ENCODE measurements at places on chromosomes 1 and 21. TPM values are rescaled to one million over a fixed set of nuclear protein-coding genes. Genes with fewer than 3 reads are reported as not detected.

The PLA2G2C gene
- not detected for total RNA-seq

DNA sequence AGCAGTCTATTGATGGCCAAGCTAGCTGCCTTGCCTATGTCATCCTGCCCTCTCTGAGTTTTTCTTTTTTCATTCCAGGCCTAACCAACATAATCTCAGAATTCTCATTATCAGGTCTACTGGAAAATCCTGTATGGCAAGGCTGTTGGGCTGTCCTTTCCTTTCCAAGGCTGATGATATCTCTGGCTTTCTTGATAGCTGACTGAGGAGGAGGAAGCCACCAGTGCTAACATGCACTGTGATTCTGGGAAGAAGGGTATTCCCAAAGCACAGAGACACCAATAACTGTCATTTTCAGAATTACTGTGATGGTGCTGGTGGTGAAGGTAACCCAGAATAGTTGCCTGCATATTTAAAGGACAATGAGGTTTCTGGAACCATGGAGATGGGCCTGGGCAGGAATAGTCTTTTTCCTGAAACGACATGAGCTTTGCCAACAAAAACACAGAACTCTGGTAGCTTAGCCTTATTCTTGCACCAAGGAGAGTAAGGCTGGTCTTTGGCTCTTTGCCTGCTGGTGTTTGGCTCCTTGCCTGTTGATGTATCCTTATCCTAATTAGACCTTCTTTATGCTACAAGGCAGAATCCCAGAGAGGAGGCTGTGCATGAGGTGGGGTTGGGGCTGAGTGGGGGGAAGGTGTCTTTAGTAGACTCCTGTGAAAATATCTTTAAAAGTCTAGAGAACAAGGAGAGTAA is 157.4 kb downstream of the TNFSF18 start:
- no peak overlapping the region for H3K4me3 ChIP-seq
- no peak overlapping the region for H3K27ac ChIP-seq
- H3K36me3 ChIP-seq: no peaks in the 10 kb centered on the region
- no peak for DNase-seq

GRCh38 chr1:245361951-245362350 is 207.2 kb downstream of the KIF26B start:
- H3K4me3 ChIP-seq: no peak overlapping the region
- no peaks in the 10 kb centered on the region for H3K4me1 ChIP-seq
- DNase-seq: no peak
- no peak overlapping the region for H3K27ac ChIP-seq

DNA sequence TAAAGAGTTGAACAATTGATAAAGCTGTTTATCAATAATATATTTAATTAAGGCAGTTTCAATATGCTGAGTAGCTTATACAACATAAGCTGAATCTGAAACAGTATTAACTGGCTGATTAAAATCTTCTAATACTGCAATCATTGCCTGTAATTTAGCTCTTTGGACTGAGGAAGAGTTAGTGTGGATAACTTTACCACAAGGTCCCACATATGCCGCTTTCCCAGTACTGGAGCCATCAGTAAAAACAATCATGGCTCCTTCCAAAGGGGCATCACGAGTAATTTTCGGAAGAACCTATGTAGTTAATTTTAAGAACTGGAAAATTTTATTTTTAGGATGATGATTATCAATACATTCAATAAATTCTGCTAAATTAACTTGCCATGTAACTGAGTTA is 6.7 kb downstream of the DAP3 start:
- H3K27me3 ChIP-seq: no peaks in the 10 kb centered on the region
- 0 out of 2 replicates have a peak, but pooled peaks cover 3% of the 10 kb centered on the region for H3K4me1 ChIP-seq

DNA sequence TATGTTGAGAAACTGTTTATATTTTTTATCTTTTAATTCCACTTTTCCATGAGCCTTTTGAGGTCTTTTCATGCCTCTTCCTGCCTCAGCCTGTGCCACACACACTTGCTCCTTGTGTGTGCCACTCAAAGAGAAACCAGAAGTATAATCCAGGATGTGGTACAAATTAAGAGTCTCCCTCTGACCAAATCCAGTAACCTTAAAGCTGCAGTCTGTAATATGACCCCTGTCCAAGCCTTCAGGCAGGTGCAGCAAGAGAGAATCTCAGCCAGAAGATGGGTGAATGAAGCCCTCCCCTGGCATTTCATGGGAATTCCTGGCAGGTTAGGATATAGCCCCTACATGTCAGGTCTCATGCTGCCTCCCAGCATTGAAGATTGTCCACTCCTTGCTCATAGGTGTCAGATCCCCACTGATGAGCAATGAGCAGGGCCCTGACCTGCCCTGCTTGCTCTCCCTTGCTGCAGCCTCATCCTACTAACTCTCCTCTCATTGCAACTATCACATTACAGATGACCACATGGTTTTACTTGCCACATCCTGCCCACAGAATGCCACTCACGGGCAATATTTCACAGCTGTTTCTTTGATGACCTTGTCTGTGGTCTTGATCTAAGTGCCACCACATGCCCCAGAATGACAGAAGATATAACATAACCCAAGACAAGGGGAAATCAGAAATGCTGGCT is 169.3 kb downstream of the SEC16B start:
- H3K4me3 ChIP-seq: no peak overlapping the region
- peaks cover 5% of the 10 kb centered on the region for H3K4me1 ChIP-seq
- peaks cover 5% of the 10 kb centered on the region for H3K36me3 ChIP-seq
- no peak for DNase-seq

The RGS16 gene
- 6.9 TPM for total RNA-seq

GRCh38 chr1:168920456-168921094 is 185.9 kb upstream of the ATP1B1 start:
- H3K27me3 ChIP-seq: no peaks in the 10 kb centered on the region
- no peaks in the 10 kb centered on the region for H3K36me3 ChIP-seq
- no peaks in the 10 kb centered on the region for H3K4me1 ChIP-seq
- no peak for DNase-seq
- H3K27ac ChIP-seq: no peak overlapping the region

The LCE2B gene
- total RNA-seq: not detected

GRCh38 chr1:154151311-154151710 is 3.6 kb downstream of the NUP210L start:
- H3K36me3 ChIP-seq: peaks cover 7% of the 10 kb centered on the region
- no peaks in the 10 kb centered on the region for H3K4me1 ChIP-seq
- no peak overlapping the region for H3K27ac ChIP-seq
- H3K4me3 ChIP-seq: no peak overlapping the region

The ATP1A4 gene
- total RNA-seq: 0.20 TPM

DNA sequence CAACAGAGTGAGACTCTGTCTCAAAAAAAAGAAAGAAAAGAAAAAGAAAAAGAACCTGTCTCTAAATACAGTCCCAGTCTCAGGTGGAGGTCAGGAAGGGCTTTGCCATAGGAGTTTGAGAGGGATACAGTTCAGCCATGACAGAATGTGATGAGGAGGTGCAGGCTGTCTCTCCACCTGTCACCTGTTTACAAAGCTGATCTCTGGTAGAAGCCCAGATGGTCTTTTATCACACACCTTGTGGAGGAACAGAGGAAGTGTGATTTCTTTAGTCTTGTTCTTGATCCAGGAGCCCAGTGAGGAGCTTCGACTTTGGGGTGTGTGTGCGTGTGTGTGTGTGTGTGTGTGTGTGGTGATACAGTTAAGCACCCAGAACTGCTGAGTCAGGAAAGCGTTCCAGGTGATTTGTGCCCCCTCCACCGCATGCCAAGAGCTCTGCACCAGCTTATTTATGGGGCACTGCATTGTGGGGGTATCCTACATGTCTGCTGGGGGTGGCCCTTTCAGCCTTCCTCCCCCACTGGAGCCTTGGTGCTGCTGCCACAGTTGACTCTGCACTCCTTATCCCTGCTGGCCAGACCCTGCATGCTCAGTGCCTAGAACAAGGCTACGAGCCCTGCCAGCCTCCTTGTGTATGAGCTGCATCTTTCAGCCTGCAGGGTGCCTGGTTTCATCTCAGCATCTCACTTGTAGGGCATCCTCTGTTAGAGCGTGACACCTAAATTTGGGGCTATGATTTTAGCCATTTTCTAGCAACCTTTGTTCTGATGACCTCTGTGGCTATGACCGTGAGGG is 19.3 kb downstream of the DOP1B start:
- H3K4me3 ChIP-seq: no peak overlapping the region
- H3K27ac ChIP-seq: no peak overlapping the region
- no peaks in the 10 kb centered on the region for H3K36me3 ChIP-seq
- H3K27me3 ChIP-seq: no peaks in the 10 kb centered on the region
- no peaks in the 10 kb centered on the region for H3K4me1 ChIP-seq

DNA sequence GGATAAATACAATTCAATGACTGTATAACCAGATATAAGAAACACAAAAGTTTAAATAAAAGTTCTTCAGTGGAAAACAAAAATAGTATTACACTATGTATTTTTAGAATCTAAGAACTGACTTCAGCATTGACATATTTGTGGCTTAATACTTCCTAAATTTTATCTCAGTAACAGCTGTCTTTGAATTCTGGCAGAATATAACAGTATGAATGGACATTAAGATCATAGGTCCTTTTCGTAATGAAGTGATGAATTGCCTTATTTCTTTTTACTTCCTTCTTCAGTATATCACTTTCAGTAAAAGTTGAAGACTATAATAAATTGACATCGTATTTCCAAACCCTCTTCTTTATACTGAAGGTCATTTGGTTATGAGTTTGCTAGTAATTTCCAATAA is 1030.0 kb downstream of the MRPL39 start:
- H3K36me3 ChIP-seq: peaks cover 3% of the 10 kb centered on the region
- H3K27me3 ChIP-seq: no peaks in the 10 kb centered on the region
- no peaks in the 10 kb centered on the region for H3K4me1 ChIP-seq
- H3K4me3 ChIP-seq: no peak overlapping the region
- DNase-seq: no peak
- no peak overlapping the region for H3K27ac ChIP-seq

DNA sequence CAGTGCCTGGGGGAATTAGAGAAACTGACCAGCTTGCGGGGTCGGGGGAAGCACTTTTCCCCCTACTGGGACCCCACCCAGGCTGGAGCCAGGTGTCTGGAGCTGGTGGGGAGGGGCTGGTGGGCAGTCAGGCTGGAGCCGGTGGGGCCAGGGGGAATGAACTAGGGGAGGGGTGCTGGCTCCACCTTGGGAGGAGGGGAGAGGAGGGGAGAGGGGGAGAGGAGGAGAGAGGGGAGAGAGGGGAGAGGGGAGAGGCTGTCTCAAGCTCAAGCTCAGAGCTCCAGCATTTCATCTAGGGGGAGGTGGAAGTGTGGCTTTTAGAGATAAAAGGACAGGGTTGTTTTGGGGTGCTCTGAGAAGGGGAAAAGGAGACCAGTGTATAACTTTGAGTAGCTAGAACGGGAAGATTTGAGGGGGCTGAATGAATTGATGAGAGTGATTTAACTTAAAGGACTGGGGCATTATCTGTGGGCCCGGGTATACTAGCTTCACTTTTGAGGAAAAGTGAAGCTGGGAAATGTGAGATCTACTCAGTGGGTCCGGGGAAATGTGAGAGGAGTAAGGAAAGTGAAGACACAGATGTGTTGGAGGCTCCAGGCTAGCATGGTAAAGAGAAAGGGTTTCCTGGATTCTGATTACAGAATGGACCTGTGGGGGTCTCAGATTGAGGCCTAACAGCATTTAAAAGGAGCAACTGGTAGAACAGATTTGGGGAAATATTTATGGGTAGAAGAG is 2.8 kb downstream of the EFNA1 start:
- DNase-seq: no peak
- no peak overlapping the region for H3K27ac ChIP-seq
- H3K36me3 ChIP-seq: peaks cover 6% of the 10 kb centered on the region
- H3K4me1 ChIP-seq: no peaks in the 10 kb centered on the region
- peak overlapping the region; percentile 82 for H3K4me3 ChIP-seq
- H3K27me3 ChIP-seq: peaks cover 24% of the 10 kb centered on the region

GRCh38 chr21:26810676-26811415 is 34.4 kb downstream of the ADAMTS1 start:
- no peaks in the 10 kb centered on the region for H3K27me3 ChIP-seq
- H3K4me3 ChIP-seq: no peak overlapping the region
- H3K36me3 ChIP-seq: no peaks in the 10 kb centered on the region
- no peak overlapping the region for H3K27ac ChIP-seq
- no peaks in the 10 kb centered on the region for H3K4me1 ChIP-seq
- DNase-seq: no peak

GRCh38 chr21:32570456-32570855 is 14.9 kb downstream of the TCP10L start:
- no peak for DNase-seq
- H3K27ac ChIP-seq: no peak overlapping the region
- no peaks in the 10 kb centered on the region for H3K27me3 ChIP-seq
- H3K36me3 ChIP-seq: peaks cover 20% of the 10 kb centered on the region
- H3K4me3 ChIP-seq: no peak overlapping the region

The CD84 gene
- not detected for total RNA-seq

The CKS1B gene
- 283 TPM for total RNA-seq

GRCh38 chr1:83086346-83086745 is 912.6 kb downstream of the TTLL7 start:
- H3K4me3 ChIP-seq: no peak overlapping the region
- H3K4me1 ChIP-seq: no peaks in the 10 kb centered on the region
- no peak for DNase-seq
- H3K27me3 ChIP-seq: no peaks in the 10 kb centered on the region
- no peaks in the 10 kb centered on the region for H3K36me3 ChIP-seq
- H3K27ac ChIP-seq: no peak overlapping the region

DNA sequence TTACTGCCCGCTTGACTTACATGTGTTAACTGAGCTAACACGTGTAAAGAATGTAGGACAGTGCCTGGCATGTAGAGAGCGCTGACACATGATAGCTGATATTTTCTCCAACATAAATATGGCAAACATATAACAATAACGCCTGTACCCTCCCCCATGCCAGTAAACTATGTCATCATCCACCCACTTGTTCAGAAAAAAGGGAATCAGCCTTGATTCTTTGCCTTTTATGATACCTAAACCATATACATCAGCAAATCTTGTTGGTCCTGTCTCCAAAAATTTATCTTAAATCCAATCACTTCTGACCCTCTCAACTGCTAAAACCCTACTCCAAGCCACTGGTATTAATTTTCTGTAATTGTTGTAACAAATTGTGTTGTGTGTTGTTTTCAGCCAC is 1.1 kb upstream of the ZNF692 start:
- H3K27ac ChIP-seq: no peak overlapping the region
- H3K4me1 ChIP-seq: no peaks in the 10 kb centered on the region
- peak overlapping the region; percentile 87 for H3K4me3 ChIP-seq
- no peaks in the 10 kb centered on the region for H3K27me3 ChIP-seq
- peaks cover 17% of the 10 kb centered on the region for H3K36me3 ChIP-seq

The LHX4 gene
- 2.0 TPM for total RNA-seq

- no peaks in the 10 kb centered on the region for H3K36me3 ChIP-seq
- no peaks in the 10 kb centered on the region for H3K27me3 ChIP-seq
- no peak for DNase-seq
- H3K4me3 ChIP-seq: no peak overlapping the region
- H3K4me1 ChIP-seq: peaks cover 7% of the 10 kb centered on the region
- H3K27ac ChIP-seq: no peak overlapping the region
Measured at GRCh38 chr1:81731989-81732388, 68.7 kb upstream of the ADGRL2 start.

DNA sequence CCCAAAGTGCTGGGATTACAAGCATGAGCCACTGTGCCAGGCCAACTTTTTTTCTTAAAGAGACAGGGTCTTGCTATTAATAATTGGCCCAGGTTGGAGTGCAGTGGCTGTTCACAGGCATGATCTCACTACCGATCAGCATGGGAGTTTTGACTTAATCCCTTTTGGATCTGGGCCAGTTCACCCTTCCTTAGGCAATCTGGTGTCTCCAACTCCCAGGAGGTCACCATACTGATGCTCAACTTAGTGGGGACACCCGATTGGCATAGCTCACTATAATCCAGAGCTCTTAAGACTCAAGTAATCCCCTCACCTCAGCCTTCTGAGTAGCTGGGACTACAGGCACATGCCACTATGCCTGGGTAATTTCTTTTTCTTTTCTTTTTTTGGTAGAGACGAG is 64.2 kb upstream of the SCYL3 start:
- no peak overlapping the region for H3K4me3 ChIP-seq
- DNase-seq: no peak
- no peak overlapping the region for H3K27ac ChIP-seq
- no peaks in the 10 kb centered on the region for H3K27me3 ChIP-seq
- no peaks in the 10 kb centered on the region for H3K36me3 ChIP-seq

Measured in H9 (cell line).